ENCODE measurements at places on chromosomes 11 and 22.

DNA sequence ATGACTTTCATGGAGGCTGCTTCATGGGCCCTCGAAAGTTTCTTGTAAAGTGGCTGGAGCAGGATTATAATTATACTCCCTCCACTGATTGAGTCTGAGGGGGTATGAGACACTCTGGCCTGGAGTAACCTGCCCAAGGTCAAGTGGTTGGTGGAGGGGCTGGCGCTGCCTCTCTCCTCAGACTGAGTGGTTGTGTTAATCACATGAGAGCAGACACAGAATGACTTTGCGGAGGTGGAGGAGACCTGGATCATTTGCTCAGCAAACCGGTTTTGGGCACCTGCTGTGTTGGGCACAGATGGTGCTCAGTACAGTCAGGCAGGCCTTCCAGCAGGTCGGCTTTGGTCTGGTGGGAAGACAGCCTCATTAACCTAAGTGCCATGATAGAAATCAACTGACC, 11.8 kb downstream of the BCR start:
- no peak for DNase-seq

- DNase-seq: no peak
Measured at GRCh38 chr11:114889594-114890011, 211.3 kb downstream of the NXPE2 start.

- DNase-seq: no peak
Measured at GRCh38 chr11:134916421-134917213, 504.6 kb upstream of the B3GAT1 start.

GRCh38 chr11:100705447-100705846, 18.4 kb downstream of the ARHGAP42 start:
- no peak for DNase-seq

DNA sequence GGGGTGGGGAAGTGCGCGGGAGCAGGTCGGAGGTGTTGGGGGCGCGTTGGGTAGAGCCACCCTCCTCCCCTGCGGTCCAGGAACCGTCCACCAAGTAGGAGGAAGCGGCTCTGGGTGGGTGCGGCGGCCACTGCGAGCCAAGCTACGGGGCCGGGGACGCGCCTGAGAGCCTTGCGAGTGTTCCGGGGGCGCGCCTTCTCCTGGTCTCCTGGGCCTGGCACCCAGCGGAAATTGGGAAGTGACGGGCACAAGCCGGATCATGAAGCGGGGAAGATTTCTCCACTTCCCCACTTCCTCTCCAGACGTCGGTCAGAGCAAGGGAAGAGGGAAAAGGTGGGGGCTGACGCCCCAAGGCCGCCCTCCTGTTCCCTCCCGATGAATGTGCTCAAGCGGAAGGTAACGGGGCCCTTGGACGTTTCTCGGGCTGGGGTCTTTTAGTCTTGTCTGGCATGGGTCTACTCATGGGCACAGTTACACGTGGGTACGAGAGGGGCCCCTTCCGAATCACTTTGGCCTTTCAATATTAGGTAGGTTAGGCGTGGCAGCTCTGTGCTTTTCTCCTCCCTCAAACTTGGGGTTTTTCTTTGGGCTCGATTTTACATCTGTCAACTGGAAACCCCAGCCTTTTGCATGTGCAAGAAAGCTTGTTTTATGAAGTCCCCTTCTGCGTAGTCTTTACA, 865 bp downstream of the RBM14 start:
- peak; percentile 62 for DNase-seq

DNA sequence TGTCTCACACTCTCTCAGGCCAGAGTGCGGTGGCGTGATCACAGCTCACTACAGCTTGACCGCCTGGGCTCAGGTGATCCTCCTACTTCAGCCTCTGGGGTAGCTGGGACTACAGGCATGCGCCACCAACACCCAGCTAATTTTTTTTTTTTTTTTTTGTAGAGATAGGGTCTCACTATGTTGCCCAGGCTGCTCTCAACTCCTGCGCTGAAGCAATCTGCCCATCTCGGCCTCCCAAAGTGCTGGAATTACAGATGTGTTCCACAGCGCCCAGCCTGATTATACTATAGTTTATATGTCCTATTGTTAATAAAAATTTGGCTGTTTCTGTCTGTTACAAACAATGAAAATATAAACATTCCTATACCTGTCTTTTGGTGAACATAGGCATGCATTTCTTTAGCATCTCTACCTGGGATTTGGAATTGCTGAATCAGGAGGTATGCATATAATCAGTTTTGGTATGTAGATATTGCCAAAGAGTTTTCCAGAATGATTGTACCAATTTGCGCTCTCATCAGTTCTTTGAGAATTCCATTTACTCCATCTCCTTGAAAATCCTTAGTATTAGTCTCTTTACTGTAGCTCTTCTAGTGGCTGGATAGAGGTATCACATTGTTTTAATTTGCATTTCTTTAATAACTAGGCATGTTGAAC, 78.8 kb downstream of the TEAD1 start:
- no peak for DNase-seq

DNA sequence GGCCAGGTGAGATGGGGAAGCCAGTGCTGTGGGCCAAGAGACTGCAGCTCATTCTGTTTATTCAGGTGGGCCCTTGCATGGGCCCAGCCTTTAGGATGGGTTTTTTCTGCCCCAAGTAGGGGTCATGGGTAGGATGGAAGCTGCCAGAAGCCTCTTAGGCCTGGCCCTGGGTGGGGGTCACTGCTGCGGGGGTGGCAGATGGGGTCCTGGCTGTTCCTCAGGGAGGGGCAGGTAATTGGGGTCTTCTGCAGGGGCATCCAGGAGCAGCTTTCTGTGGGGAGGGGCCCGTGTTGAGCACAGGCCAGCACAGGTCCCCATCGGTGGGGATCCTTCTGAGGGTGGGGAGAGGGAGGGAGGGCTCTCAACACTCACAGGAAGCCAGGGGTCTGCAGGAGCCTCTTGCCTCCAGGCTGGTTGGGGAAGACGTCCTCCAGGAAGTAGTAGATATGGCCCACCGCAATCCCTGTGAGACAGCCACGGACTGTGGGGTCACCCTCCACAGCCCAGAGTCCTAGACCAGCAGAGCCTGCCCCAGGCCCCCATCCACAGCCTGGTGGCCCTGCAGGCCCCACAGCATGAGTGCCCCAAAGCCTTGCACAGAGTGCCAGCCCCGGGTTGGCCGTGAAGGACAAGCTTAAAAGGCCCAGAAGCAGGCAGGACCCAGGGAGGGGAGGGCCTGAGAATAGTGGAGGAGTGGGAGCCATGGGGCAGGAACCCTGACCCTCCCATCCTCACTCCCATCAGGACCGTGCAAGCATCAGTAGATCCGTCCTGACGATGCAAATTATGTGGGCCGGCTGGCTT, 1.9 kb downstream of the DERL3 start:
- DNase-seq: no peak

GRCh38 chr11:112670806-112671570, 290.2 kb upstream of the NCAM1 start:
- DNase-seq: no peak

GRCh38 chr22:23745791-23746190, 5.1 kb downstream of the ZNF70 start:
- DNase-seq: no peak

DNA sequence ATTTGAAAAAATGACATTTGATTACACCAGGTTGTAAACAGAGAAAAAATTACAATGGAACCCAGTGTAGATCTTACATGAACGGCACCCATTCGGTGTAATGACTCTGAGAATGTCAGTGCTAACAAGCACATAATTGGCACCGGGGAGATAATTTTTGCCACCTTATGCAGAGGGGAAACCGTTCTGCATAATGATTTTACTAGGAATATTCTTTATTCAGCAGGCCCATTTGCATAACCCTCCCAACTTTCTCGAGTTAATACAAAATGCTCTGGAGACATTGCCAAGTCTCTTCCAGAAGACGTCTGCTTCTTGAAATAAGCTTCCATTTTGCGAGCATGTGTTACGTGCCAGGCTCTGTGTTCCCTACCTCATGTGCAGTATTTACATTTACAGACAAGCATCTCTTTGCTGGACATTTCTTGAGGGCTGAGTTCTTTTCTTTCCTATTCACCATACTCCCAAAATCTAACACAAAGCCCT, 275.8 kb downstream of the MIAT start:
- no peak for DNase-seq

- DNase-seq: no peak
Measured at GRCh38 chr11:85171648-85172257, 455.4 kb downstream of the DLG2 start.

- DNase-seq: no peak
Measured at GRCh38 chr11:102118937-102119336, 8.7 kb downstream of the YAP1 start.

DNA sequence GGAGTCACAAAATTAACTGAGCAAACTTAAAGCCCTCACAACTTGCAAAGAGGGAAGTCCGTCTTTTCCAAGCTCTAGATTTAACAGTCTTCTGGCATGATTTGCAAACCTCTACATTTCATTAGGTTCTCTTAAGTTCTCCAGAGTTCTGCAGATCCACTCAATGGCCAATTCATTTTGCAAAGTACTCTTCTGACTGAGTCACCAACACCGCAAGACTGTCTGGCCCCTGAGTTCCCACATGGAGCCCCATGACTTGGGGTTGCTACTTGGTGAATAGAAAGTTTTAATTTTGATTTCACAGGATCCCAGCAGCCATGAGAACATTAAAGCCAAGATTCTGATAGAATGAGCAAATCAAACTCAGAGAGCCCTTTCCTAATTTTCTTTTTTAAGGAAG, 134.5 kb downstream of the PLEKHA7 start:
- no peak for DNase-seq

DNA sequence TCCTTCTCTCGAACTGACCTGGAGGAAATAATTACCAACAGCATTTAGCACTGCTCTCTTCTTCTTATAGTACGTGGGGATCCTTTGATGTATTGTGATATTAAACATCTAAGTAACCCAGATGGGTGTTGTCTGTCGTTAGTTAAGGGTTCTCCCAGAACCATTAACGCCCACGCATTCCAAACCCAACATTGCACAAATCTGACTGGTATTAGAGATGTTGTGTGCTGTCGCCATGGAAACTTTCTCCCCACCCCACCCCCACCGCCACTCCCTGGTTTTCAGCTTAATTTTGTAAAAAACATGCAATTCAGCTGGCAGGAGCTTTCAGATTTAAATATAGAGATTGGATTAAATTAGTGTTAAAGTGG, 1495.2 kb downstream of the TBC1D22A start:
- no peak for DNase-seq

Measured in CD4-positive, alpha-beta T cell treated with Interleukin-21 for 1 hour (primary cell).